ENCODE measurements at places on chromosomes 2 and 18.

GRCh38 chr18:42183746-42184145, 228.7 kb downstream of the PIK3C3 start:
- no peak for DNase-seq

DNA sequence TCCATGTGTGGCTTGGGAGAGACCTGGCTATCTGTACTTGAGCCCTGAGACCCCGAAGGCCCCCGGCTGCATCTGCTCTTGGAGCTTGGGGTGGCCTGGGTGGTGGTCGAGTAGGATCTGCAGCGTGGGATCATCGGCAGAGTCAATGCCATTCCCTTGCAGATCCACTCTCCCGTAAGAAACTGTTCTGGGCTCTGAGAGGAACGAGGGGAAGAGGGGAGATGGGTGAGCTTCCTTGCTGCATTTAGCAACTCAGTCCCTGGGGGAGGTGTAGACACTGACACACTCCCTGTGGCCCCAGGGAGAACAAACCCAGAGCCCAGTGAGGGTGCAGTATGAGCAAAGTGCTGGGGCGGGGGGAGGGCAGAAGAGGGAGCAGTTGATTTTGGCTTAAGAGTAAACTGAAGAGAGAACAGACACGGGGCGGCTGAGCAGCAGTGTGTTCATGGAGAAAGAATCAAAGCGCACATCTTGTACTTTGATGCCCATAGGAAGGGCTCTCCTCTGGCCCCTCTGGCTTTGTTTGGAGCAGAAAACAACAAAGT, 8.5 kb downstream of the GREB1 start:
- no peak for DNase-seq

- no peak for DNase-seq
Measured at GRCh38 chr18:35397976-35398375, 20.8 kb upstream of the ZNF396 start.

- DNase-seq: no peak
Measured at GRCh38 chr2:8638327-8638726, 43.5 kb upstream of the ID2 start.

GRCh38 chr2:9168821-9169221, 37.8 kb upstream of the ASAP2 start:
- no peak for DNase-seq

DNA sequence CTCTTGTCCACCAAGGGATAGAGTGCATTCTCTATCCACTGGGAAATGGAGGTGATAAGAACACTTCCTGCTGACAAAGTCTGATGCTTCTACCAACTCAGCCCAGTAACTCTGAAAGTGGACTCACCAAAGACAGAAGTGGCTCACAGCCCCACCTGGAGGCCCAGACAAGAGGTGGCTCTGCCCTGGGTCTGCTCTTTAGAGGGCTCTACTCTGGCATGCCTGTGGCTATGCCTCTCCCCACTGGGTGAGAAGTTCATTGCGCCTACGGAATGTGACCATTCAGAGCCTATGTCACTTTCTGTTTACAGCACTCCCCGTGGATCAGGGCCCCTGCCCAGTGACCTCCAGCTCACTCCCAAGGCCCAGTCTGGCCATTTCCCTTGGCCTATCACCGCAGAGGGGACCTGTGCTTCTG, 13.5 kb upstream of the XDH start:
- no peak for DNase-seq

DNA sequence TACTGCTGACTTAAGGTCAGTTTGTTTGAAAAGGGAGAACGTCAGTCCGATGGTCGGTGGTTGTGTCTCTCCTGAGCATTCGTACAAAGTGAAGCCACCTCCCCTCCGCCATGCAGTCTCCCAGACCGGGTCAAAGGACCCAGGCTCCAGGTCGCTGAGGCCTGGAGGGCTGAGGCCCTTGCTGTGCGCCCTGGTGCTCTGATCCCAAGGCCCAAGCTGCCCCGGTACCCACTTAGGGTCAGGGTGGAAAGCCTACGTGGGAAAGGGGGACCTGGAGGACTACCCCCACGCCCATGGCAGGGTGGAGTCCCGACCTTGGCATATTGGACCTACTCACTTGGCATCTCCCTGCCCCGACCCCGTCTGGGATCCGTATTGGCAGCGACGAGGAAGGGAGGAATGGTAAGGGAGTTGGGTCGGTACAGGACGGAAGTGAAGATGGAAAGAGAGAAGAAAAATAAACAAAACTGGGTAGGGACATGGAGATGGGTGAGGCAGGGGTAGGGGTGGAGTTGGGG, 8.0 kb upstream of the SIX3 start:
- no peak for DNase-seq

- DNase-seq: no peak
Measured at GRCh38 chr2:142682528-142682927, 194.9 kb upstream of the KYNU start.

- no peak for DNase-seq
Measured at GRCh38 chr18:23929362-23929930, 85.1 kb upstream of the TTC39C start.

GRCh38 chr18:45122506-45122905, 441.8 kb downstream of the SETBP1 start:
- no peak for DNase-seq

GRCh38 chr2:236338495-236339184, 74.4 kb upstream of the ASB18 start:
- DNase-seq: no peak

DNA sequence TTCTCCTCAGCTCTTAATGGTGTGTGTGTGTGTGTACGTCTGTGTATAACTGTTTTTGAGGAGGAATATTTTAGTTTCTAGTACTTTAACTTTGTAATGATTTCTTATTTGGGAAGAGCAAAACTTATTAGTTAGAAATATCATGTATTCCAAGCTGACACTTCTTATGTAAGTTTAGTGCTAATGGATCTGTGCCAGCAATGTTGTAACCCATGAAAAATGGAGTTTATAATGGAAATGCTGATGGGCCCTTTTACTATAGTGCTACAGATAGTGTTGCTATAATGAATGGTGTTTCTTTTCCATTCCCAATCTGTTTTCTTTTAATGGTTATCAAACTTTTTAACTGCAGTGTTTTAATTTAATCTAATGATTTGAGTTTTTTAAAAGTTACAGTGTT, 49.8 kb upstream of the OTX1 start:
- no peak for DNase-seq
